ENCODE measurements at places on chromosomes 3 and 15. TPM values are rescaled to one million over a fixed set of nuclear protein-coding genes. Genes with fewer than 3 reads are reported as not detected.

The HTR3E gene
- not detected for total RNA-seq

DNA sequence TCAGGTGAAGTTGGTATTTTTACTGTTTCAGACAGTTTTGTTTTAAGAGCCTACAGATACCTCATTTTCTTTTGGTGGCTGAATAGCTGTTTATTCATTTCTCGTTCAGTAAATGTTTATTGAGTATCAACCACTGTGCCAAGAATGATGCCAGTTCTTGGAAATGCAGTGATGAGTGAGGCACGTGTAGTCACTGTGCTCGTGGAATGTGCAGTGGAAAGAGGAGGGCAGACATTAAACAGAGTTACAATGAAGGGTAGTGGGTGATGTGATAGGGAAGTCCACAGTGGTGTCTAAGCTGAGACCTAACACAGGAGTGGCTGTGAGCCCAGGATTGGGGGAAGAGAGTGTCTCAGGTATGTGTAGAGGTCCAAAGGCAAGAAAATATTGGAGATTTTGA is 73.7 kb downstream of the ARHGEF26 start:
- DNase-seq, result no peak

- DNase-seq, result no peak
Observed at GRCh38 chr15:61530769-61531168, 301.7 kb upstream of the RORA start.

- no peak for DNase-seq
Observed at GRCh38 chr3:149274220-149274619, 52.6 kb upstream of the CP start.

DNA sequence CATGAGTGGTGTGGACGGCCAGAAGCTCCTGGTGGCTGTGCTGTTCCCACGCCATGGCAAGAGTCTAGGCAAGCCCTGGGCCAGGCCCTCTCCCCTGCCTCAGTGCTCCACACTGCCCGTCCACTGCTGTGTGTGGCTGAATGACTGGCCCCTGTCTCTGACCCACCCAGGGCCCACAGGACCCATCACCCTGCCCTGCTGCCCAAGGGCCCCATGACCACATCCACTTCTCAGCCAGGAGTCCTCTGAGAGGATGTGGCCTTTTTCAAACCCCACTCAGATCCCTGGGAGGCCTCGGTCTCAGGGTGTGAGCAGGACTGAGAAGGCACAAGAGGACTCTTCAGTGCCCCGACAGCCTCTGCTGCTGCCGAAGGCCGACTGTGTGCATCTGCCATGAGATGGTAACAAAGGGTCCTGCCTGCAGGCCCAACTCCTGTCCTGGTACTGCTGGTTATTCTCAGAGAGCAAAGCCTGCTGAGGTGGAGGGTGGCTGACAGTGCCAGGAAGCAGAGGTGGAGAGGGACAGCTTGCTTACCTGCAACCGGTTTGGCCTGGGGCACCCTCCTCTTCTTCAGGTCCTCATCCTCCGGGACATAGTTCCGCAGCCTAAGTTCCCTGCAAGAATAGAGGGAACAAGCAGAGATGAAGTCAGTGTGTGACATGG is 47.5 kb downstream of the PTH1R start:
- no peak for DNase-seq

The SPATA12 gene
- total RNA-seq, result 0.16 TPM

- no peak for DNase-seq
Observed at GRCh38 chr3:38154033-38154494, 11.3 kb upstream of the OXSR1 start.

DNA sequence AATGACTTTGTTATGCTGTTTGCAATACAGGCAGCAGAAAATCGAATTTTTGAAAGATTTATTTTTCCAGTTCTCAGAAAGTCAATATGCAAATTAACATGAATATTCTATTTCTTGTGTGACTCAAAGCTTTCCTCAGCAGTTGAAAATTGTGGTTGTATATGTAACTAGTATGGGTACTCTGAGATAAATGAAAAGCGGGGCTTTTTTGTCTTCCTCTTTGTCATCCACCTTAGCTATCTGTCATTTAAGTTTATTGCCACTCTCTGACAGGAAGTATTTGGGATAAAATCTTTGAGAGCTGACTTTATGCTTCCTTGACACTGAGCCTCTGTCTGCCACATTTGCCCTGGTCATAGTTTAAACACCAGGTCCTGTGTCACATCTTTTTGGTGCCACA is 91.5 kb downstream of the ATG7 start:
- no peak for DNase-seq

- DNase-seq, result no peak
Observed at GRCh38 chr3:190229632-190230424, 92.4 kb downstream of the CLDN1 start.

DNA sequence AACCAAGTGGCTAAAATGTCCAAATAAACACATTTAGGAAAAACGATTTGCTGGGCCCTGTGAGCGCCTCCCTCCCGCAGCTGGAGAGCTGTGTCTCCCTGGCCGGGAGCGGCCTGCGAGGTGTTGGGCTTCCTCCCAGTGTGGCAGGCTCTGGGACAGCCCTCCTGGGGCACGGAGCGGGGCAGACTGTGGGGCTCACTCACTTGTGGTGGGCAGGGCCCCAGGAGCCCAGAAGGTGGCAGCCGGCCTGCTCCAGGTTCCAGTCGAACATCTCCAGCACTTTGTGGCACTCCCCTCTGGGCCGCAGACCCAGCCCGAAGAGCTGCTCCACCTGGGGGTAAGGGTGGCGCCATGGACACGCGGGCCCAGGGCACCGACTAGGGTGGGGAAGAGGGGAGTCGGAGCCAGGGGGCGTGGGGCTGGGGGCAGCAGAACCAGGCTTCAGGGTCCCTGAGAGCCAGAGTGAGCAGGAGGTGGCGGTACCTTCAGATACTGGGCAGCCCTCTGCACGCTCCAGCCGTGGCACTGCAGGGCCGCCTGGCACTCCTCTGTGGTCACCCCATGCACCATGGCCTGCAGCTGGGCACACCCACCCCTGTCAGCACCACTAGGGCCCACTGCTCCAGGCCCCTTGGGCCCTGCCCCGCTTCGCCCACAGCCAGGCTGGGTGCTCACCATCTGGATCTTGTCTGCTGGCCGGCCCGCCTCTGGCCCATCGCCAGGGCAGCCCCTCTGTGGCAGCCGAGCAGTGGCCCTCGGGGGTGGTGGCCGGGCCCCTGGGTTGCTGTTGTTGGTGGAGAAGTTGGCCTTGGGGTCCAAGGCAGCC is 41.5 kb downstream of the TNK2 start:
- no peak for DNase-seq

The CPEB1 gene
- 0.60 TPM for total RNA-seq

DNA sequence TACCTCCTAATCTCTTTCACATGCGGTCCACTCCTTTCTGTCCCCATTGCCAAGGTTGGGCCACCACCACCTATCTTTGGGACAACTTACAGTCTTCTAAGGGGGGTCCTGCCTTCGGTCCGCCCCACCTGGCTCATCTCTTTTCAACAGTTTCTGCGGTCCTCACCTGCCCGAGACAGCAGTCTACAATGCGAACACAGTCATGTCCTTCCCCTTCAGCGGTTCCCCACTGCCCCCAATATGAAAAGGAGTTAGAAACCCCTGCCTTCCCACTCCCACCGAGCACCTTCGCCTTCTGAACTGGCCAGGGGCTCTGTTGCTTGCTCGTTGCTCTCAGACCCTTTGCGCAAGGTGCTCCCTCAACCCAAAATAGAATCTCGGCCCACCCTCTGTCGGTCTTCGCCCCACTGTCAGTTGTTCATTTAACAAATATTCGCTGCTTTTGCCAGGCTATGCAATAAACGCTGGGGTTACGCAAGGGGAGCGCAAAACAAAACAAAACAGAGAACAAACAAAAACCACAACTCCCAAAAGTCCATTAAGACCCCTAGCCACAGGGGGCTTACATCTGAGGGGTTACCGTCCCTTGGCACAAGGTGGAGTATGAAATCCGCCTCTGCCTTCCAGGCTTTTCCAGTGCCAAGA is 611 bp upstream of the FANCI start:
- no peak for DNase-seq

The GOLGA8J gene
- not detected for total RNA-seq

DNA sequence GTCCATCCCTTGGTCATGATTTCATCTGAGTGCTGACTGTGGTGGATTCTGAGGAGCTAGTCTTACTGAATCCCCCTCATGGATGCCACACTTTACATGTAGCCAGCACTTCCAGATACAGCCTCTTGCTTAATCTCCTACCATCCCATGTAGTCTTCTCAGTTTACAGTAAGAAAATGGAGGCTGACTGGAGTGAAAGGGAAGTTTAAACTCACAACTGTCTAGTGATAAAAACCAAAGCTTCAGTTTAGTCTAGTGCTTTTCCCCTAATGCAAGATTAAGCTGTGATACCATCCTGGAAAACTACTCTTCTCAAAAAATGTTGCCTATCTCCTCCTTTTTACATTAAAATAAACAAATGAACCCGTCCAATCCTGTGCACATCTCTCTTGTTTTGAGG is 146.8 kb upstream of the HES1 start:
- DNase-seq, result no peak

The ANKRD63 gene
- total RNA-seq, result not detected

DNA sequence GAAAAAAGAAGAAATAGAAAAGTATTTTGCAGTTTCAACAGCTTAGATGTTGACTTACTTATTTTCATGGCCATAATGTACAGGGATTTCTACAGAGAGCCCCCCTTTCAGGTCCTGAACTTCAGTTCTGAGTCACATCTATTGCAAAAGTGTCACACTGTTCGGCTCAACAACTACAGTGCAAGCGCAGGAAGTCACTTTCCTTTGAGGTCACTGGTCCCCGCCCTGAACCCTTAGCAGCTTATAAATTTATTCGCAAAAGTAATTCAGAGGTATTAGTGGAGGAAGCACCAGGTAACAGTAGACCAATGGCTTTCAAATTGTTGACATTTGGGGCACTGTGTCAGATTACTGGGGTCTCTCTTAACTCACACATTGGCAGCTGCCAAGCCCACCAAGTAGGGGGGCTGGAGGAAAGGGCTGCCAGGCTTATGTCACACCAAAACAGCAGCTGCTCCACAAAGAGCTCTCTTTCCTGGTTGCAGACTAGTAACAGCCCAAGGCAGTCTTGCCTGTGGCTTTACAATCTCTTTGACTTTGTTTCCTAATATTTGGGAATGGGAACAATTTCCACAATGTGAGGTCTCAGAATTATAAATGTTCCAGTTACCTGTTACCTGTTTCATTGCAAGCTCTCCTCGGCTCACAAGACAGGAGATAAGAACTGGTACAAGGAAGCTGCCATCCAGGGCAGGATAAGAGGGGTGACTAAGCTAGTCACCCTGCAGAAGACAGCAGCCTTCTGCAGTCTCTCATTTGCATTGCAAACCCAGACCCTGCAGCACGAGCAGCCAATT is 130.2 kb upstream of the STRIT1 start:
- no peak for DNase-seq

DNA sequence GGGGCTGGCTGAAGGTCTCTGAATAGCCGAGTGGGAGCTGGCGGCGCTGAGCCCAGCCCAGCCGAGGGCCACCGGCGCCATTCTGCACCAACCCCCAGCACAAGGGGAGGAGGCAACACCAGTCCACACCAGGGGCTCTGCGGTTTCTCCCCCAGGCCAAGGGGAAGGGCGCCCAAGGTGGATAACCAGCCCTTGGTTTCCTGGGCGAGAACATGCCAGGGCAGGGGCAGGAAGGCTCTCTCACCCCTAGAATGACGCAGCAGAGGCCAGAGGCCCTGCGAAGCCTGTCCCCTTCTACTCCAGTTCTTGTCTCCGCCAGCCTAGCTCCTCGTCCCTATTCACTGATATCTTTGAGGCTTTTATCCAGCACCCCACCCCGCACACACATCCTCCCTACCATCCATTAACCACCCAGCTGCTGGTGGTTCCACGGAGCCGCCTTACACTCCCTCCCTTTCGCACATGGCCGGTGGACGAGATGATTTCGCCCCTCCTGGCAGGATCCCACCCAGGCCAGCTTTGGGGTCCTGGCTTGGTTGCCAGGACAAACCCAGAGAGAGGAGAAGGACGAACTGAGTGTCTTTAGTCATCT is 1.3 kb downstream of the RBPMS2 start:
- DNase-seq, result no peak

DNA sequence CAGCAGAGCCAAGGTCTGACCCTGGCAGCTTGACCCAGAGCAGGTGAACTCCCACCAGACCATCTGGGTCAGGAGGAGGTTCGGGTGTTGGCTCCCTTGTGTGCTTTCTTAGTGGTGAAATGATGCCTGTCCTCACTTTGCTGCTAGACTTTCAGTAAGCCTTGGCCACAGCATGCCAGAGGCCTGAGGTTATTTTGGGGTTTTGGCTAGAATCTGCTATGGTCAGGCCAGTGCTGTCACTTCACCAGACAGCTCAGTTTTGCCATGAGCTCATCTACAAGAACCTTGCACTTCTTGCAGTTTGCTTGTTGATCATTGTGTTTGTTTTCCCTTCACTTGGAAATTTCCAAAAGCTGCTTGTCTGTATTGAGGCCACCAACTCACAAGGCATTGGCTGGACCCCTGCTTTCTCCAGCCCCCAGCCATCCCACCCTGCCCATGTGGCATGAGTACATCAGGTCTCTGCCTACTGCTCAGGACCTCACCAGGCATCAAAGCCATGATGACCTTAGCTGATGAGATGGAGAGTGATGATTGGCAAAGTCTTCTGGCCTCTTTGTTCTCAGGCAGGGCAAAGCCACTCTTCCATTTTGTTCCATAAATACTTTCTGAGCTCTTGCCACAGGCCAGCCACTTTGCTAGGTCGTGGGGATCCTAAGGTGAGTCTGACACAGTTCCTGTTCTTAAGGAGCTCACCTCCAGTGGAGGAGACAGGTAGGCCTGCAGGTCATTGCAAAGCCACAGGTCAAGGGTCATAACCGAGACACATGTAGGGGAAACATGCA is 122.6 kb downstream of the ARNT2 start:
- no peak for DNase-seq

DNA sequence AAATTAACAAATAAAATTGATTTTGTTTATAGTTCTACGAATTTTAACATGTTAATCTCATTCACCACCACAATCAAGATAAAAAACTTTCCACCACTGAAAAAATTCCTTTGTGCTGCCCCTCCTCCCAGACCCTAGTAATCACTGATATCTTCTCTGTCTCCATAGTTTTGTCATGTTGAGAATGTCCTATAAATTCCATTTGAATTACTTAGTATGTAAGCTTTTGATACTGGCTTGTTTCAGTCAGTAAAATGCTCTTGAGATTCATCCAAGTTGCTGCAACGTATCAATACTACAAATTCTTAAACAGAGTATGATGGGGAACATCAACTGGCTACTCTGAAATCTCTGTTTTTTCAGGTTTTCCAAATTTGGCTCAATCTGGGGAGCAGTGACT is 129.6 kb downstream of the CTNNB1 start:
- DNase-seq, result no peak

- DNase-seq, result no peak
Observed at GRCh38 chr15:22855791-22856190, 17.3 kb downstream of the NIPA2 start.

The ACY1 gene
- total RNA-seq, result 38.0 TPM

The OR5K4 gene
- total RNA-seq, result not detected

The CAND2 gene
- 7.9 TPM for total RNA-seq

DNA sequence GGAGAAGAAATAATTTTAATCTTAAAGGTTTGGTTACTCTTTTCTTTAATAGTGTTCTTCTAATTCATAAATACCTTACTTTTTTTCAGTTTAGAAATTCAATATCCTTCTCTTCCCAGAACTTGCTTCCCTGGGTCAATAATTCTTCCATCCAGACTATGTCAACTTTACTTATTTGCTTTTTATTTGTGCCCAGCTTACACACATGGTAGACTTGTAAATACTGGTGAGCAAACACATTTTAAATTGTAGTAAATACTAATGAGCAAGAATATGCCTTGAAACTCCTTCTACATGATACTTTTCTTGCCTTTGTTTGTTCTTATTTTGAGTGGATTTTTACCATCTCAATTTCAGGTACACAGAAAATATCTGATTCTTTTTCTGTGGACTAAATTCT is 33.7 kb downstream of the SST start:
- no peak for DNase-seq

Data from progenitor cell of endocrine pancreas (in vitro differentiated cells).